Activated CD4-positive, alpha-beta T cell treated with anti-CD3 and anti-CD28 coated beads for 36 hours (primary cell): ENCODE measurements at places on chromosomes 6 and 20.
A peak's percentile ranks its signal among the peaks of the same experiment; 100 is the strongest.

- DNase-seq: peak; percentile 35
Measured at GRCh38 chr6:95923518-95923917, 92.3 kb upstream of the FUT9 start.

DNA sequence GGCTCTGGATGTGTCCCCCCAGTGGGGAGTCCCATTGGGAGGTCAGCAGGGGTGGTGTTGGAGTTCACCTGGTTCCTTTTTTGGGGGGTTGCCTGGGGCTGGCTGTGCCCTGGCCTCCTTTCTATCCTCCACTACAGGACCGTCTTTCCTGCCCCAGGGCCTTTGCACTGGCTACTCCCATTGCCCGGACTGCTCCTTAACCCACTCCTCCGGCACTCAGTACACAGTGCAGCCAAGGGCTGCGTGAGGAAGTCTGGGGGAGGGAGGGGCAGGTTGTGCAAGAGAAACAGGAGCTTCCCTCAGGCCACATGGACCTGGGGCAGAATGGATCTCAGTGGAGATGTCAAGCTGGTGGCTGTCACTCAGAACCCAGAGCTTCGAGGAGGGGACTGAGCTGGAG, 429.3 kb upstream of the SULF2 start:
- no peak for DNase-seq

DNA sequence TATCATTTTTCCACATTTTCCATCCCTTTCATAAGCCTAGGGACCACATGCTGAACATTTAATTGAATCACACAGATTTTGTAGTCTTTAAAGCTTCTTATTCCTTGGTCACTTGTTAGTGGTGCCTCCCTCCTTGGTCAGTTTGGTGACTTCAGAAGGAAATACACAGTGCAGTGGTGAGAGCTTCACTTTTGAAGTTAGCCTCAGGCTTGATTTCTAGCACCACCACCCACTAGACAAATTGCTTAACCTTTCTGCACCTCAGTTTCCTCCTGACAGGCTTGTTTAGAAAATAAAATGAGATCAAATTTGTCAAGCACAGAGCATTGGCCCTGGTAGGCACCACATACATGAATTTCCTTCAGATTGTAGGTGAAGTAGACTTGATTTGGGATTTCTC, 91.7 kb downstream of the FOXO3 start:
- DNase-seq: no peak

DNA sequence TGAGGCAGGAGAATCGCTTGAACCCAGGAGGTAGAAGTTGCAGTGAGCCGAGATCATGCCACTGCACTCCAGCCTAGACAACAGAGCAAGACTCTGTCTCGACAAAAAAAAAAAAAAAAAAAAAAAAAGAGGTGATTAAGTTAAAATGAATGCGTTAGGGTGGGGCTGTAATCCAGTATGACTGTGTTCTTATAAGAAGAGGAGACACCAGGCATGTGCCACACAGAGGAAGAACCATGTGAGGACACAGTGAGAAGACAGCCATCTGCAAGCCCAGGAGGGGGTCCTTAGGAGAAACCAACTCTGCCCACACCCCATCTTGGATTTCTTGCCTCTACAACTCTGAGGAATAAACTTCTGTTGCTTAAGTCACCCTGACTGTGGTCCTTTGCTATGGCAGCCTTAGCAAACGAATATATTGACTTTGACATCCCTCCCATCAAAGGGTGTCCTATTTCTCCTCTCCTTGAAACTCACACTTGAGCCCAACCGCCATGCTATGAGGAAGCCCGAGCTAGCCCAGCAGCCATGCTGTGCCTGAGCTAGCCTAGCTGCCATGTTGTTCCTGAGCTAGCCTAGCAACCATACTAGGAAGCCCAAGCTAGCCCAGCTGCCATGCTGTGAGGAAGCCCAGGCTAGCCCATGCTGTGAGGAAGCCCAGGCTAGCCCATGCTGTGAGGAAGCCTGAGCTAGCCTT, 15.8 kb upstream of the PPP1R16B start:
- DNase-seq: no peak

GRCh38 chr20:57040924-57041323, 225.5 kb downstream of the BMP7 start:
- DNase-seq: no peak

DNA sequence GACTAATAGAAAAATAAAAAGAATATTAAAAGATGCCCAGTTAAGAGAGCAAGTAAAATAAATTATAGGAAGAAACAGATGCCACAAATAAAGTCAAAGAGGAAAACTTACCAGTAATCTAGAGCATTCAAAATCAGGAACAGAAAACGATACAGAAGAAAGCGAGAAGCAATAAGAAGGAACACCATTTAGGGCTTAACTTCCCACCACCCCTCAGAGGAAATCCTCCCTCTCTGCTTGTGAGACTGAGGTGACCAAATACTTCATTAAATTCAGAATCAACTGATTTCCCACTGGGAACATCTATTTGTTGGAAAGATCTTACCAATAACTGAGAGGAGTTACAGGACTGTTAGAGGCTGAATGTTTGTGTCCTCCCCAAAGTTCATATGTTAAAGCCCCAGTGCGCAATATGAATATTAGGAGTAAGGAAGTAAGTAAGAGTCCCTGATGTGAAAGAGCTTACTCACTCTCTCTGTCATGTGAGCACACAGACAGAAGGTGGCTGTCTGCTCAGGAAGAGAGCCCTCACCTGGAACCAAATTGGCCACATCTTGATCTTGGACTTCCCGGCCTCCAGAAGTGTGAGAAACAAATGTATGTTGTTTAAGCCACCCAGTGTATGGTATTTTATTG, 19.5 kb downstream of the KATNA1 start:
- no peak for DNase-seq

- no peak for DNase-seq
Measured at GRCh38 chr20:43987531-43987930, 72.9 kb downstream of the TOX2 start.

DNA sequence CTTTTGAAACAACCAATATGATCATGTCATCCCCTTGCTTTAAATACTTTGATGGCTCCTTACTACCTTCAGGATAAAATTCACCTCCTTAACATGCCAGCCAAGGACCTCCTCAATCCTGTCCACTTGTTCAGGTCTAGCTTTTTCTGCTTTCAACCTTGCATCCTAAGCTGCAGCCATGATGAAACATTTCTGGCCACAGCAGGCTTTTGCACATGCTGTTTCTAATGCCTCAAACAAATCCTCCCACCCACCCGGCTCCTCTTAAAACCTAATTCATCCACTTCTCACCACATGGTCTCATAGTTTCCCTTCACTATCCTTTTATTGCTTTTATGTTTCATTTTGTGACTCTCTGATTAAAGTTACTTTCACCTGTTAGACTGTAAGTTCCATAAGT, 124.6 kb downstream of the MYB start:
- DNase-seq: no peak

DNA sequence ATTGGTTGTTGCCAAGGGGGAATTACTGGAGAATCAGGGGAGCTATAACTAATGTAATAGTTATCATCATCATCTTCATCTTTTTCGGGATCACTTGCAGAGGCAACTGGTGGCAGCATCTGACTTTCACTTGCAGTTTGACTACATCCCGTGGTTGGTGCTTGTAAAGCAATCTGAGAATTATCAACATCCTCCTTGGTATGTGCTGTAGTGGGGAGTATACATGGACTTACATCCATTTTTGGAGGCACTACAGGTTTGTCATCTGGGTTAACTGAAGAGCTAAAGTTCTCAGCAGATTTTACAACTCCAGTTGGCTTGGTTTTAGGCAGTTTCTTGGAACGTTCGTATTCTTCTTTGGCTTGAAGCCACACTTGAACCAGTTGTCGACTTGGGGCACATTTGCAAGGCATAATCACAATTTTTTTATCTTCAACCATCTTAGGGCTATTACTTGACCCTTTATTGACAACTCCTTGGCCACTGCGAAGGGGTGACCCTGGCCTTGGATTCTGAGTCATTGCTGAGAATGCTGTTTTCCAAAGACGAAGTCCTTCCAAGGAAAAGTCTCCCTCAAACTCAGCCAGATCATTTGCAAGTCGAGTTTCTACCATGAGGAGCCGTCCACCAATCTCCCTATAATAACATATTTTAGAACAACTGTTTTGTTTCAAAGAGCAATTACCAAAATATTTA, 115.5 kb downstream of the REV3L start:
- DNase-seq: peak; percentile 43

DNA sequence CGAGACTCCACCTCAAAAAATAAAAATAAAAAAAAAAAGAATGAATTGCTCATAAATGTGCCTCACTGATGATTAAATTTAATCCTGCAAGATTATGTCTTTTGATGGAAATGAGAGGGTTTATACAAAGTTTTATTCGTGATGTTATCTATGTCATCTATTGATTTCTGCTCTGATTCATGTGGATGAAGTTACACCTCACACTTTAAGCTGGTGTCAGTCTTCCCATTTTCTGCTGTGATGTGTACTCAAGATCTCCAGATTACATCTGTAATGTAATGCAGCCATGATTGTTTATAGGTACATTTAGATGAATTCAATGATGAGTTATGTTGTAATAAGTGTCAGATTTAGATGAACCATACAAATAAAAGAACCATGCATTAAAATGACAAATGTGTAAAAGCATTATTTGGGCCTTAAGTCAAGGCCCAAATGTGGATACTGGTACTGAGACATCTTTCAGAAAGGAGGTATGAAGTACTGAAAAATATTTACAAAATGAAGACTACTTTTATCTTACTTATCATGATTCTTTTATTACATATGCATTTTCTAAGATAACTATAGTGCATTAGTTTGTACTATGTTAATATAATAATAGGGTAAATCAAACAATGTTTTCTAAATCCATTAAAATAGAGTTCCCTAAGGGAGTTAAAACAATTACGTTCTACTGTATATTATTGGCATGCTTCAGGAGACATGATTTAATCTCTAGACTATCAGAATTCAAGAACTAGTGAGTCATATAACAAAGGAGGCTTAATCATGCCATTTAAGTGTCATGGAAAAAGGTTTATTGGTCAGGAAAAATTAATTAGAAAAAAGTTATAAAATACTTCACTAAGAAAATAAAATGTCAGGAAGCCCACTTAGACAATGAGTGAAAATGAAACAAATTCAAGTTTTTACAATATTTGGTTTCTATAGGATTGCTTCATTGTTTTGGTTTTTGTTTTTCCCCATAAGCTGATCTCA, 34.5 kb downstream of the HCRTR2 start:
- DNase-seq: no peak

- DNase-seq: peak; percentile 48
Measured at GRCh38 chr20:46708172-46708860, 1.1 kb upstream of the SLC2A10 start.

DNA sequence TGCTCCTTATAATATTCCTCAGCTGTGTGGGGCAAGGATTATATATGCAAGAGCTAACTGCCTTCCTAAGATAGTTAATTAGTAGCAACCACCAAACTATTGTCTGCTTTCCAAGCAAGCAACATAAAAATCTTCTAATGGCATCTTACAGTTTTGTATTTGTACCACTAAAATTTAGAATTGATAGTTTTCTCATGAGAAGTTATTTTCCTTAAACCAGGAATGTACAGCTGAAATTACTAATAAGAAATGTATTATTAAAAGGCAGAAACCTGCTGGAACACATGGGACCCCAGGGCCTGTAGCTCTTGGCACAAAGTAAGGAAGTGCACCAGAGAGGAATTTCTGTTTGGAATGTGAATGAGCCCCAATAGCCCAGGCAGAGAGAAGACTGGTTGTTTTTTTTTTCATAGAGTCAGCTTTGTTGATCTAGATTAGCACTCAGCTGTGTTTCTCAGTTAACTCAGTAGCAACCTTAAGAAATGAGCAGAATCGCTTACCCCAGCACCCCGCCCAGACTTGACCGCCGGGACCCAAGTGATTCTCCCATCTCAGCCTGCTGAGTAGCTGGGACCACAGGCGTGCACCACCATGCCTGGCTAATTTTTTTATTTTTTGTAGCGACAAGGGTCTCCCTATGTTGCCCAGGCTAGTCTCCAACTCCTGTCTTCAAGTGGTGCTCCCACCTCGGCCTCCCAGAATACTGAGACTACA, 2.6 kb downstream of the MGME1 start:
- no peak for DNase-seq

- DNase-seq: no peak
Measured at GRCh38 chr6:156718647-156719394, 58.4 kb upstream of the ARID1B start.

DNA sequence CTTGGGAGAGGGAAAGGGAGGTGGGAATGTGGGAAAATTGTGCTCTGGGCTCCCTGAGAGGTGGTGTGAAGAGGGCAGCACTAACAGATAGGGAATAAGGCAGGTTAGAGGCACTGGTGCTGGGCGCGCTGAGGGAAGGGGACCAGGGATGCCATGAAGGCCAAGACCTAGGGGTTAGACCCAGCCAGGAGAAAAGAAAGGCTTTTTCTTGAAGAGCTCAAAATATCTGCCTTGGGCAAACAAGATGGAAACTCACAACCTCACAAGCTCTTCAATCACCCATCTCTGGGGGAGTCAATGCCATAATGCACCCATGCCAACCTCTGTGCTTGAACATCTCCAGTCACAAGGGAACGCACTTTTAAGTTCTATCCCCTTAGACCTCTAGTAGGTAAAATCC, 363.6 kb upstream of the CHD6 start:
- DNase-seq: no peak

DNA sequence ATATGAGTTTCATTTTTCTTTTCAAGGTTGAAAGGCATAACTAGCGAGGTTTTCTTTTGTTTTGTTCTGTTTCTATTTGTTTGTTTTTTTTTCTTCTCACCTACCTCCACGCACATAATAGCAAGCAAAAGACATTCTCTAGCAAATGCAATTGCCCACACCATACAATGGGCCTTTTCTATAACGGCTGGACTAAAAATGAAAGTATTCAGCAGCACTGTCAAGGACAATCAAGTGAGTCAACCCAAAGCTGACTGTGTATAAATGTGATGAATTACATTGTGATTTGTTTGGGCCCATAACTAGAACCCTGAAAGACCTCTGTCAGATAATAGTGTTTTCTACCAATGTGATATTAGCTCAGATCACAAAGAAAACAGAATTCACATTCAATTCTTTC, 496.7 kb downstream of the RNF144B start:
- DNase-seq: no peak

DNA sequence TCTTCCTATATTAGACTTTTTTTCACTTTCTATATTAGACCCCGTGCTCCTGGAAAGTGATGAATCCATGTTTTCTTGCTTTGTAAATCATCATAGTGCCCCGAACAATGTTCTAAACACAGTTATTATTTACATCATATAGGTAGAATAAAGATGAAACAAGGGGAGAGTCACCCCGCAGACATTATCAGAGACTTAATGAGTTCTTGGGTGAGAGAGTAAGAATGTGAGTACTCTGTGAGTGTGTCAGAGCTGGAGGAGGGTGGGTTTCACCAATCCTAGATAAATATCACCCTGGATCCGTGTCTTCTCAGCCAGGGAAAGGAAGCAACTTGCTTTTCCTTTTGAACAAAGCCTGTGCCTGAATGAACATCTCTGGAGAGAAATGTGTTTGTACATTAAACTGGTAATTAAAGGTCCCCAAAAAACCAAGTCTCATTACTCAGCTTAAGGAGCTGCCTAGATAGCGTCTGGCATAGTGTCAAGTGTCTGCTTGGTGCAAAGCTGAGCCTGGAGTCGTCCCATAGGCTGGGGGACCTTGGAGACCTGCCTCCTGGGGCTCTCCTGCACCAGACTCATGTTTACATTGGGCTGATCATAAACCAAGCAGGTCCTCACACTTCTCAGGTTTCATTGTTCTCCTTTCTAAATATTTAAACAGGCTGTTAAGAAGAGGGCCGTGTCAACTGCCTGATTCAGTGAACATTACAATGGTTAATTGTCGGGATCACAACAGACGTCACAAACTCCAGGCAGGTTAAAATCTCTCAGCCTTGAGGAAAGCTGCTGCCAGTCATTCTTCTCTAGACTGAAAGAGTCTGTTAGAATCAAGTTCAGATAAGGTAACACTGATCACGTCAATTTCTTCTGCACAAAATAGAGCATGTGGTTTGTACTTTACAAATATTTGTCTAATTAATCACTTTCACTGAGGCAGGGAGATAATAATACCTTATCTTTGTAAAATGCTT, 179.7 kb upstream of the MYLIP start:
- no peak for DNase-seq
